ENCODE measurements at places on chromosomes 7 and 10.

- DNase-seq, result no peak
These were observed 197.7 kb upstream of the POT1 start for GRCh38 chr7:125127304-125127703.

DNA sequence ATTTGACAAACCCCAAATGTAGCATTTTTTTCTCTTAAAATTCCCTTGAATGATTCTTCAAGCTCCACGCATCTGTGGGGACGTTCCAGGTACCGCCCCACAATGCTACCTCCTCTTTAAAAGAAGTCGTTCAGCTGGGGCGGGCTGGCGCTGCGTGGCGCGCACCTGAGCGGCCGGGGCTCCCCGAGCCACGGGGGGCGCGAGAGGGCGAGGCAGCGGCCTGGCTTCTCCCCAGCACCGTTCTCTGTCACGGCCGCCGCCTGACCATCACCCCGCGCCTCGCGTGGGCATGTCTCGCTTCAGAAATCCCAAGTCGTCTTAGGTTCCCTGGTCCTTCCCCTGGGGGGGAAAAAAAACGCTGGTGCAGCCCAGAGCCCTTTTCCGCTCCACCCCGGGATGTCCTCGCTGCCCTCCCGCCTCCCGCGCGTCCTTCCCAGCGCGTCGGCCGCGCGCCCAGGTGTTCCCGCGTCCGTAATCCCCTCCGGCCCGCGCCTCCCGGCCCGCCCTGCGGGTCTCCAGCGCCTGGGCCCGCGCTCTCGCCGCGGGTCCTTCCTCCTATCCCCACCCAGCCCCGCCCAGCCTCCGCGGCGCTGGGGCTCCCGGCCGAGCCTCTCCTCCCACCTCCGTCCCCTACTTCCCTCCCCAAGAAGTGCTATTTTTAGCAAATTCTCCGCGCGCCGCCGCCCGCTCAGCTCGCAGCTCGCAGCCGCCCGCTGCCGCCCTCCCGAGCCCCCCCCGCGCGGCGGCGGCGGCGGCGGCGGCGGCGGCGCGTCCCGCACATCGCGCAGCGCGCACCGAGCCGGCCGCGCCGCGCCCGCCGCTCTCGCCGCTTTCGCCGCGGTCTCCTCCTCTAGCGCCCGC lies 58.7 kb upstream of the PRPS1L1 start:
- no peak for DNase-seq

DNA sequence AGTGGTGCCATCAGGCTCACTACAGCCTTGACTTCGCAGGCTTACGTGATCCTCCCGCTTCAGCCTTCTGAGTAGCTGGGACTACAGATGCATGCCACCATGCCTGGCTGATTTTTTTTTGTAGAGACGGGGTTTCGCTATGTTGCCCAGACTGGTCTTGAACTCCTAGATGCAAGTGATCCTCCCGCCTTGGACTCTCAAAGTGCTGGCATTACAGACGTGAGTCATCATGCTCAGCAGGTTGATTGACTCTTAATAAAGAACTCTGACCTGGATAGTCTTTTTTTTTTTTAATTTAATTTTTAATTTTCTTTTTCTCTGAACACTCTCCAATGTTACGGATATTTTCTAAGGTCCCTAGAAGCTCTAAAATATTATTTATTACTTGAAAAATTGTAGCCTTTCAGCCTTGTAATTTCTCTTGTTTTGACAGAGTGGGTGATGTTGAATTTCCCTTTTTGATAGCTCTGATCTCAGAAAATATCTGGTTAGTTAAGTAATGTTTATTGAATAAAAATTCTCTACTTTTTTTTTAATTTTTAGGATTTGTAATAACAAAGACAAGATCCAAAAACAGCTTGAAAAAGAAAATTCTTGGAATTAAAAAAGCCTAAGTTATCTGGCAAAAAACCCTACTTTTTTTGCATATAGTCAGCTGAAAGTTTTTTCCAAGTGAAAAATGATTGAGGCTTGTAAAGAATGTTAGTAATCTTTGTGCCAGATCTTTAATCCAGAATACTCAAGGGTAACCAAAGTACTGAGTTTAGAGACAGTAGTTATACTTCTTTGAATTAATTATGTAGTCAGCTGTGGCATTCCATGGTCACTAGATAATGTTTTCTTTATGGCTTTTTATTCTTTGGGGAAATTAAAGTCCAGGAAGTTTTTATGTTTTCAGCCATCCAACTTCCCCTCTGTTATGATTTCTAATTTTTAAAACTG lies 26.7 kb downstream of the TBC1D12 start:
- no peak for DNase-seq

DNA sequence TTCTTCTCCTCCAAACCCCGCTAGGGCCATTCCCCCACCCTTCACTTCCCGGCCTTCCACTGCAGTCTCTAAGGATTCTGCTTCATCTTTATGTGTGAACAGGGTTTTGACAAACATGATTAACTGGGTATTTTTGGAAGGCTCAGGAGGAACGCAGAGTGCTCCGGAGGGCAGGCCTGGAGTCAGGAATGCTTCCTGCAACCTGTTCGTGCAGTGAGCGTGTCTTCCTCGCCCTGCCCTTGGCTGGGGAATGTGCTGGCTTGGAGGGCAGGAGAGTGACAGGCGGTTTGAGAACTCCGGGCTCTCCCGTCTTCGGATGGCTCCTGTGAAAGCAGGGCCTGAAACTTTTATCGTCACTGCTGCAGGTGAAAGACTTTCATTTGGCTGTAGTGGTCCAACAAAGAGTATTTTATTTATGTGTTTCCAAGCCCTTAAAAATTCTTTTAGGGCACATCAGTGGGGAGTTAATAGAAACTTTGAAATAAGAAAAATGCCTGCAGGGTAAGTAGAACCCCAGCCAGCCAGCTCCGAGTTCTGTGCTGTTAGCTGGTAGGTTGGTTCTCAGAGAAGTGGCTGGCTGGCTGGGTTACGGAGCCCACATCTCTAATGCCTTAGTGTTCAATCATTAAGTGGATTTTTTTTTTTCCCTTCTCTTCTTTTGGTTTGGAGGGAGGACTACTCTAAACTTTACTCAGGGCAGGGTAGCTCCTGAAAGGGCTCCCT lies 51.0 kb downstream of the TCF7L2 start:
- DNase-seq, result no peak

DNA sequence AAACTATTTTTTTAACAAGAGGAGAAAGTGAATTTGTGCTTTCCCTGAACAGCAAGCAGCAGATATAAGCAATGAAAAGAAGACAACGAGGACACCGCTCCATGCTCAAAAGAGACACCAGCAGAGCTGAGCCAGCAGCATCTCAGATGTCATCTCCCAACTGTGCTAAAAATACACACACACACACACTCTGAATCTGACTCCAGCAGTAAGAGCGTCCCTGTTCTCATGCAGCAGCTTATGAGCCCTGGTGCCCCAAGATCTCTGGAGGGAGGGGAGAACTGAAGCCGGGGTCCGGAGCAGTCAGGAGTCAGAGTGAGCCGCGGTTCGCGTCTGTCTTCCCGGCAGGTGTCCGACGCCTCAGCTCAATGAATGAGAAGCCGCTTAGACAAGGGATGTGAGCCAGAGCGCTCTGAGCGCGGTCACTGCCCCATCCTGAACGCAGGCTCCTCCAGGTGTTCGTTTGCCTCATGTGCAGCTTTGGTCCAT lies 49.2 kb downstream of the SVIL start:
- no peak for DNase-seq

- no peak for DNase-seq
These were observed 76.9 kb downstream of the INSIG1 start for GRCh38 chr7:155374276-155375252.

GRCh38 chr10:5618829-5619228 lies 47.6 kb downstream of the ASB13 start:
- DNase-seq, result no peak

DNA sequence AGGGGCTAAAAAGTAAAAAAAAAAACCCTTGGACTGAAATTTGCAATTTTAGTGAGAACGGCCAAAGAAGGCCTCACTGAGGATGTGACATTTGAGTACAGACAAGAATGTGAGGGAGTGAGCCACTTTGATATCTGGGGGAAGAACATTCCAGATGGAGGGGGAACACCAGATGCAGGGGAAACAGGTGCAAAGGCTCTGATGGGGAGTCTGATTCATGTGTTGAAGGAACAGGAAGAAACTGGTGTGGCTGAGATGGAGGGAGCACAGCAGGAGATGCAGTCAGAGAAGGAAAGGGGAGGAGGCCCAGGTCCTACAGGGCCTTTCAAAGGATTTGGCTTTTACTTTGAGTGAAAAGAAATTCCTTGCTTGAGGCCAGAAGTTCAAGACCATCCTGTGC lies 615.7 kb upstream of the NRP1 start:
- DNase-seq, result no peak

GRCh38 chr7:5586279-5586962 lies 162.8 kb upstream of the TNRC18 start:
- no peak for DNase-seq

DNA sequence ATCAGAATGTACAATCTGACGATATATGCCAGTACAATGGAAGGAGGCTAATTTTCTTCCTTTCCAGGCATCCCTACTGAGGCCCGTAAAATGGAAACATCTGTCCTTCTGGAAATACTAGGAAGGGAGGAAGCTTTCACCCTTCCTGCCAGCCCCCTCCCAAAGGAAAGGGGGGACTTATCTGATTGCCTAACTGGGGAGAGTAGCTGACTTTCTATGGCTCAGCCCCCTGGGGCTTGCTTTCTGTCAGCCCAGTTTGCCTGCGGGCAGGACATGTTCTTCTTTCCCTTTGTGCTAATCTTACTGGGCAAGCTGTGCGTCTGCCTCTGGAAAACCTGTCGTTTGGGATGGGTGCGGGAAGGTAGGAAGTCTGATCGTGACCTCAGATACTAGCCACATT lies 508.9 kb downstream of the SUGCT start:
- DNase-seq, result no peak

GRCh38 chr10:81963606-81964005 lies 88.6 kb downstream of the NRG3 start:
- no peak for DNase-seq

GRCh38 chr10:122665946-122666345 lies 33.7 kb downstream of the C10orf120 start:
- no peak for DNase-seq

GRCh38 chr7:148700661-148701064 lies 2.0 kb downstream of the CUL1 start:
- DNase-seq, result no peak

DNA sequence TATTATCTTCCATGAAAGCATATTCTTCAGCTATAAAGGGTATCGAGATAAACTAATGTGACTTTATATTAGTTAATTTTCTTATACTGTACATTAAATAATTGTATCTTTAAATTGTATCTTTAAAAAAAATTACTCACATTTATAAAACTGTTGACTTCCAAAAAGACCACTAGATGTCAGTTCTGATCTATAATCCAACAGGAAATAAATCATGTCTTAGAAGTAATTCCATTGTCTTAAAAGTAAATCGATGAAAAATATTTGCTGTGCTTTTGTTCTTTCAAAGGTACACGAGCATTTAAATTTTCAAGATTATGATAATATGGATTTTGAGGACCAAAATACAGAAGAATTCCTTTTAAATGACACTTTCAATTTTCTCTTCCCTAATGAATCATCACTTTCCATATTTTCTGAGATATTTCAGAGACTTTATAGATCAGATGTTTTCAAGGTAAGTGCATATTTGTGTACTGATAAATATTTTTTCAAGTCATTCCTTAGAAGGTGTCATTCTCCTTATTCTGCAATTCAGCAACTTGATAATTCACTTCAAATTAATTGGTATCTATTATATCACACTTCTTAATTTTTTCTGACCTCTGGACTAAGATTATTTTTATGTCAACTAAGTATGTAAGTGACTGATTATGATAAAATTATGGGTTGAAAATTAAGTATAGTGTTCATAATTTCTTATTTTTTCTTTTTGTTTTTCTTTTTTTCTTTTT lies 138.5 kb downstream of the CPED1 start:
- no peak for DNase-seq

GRCh38 chr10:128927497-128928161 lies 539.4 kb upstream of the MGMT start:
- DNase-seq, result no peak

Data from stimulated activated CD8-positive, alpha-beta memory T cell treated with anti-CD3 and anti-CD28 coated beads, Interleukin-15, amount 100 ng/mL, for 48 hours (primary cell).